ENCODE measurements at places on chromosomes 7 and 10. TPM values are rescaled to one million over a fixed set of nuclear protein-coding genes. Genes with fewer than 3 reads are reported as not detected.

Gene KNDC1
- polyA plus RNA-seq: 4.9 TPM

DNA sequence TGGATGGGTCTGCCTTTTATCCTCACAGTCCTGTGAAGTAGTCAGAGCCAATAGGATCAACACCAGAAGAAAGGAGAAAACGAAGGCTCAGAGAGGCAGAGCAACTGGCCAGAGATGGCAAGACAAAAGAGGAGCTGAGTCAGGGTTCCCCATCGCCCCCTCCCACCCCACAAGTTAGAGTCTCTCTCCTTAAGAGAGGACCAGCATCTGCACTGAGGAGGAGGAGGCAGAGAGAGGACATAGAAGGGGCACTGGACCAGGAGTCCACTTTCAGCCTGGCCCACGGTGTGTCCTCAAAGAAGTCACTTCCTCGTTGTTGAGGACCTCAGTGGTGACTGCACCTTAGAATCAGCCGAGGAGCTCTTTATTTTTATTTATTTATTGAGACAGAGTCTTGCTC lies 11.6 kb downstream of the SPOCK2 start:
- DNase-seq: no peak

DNA sequence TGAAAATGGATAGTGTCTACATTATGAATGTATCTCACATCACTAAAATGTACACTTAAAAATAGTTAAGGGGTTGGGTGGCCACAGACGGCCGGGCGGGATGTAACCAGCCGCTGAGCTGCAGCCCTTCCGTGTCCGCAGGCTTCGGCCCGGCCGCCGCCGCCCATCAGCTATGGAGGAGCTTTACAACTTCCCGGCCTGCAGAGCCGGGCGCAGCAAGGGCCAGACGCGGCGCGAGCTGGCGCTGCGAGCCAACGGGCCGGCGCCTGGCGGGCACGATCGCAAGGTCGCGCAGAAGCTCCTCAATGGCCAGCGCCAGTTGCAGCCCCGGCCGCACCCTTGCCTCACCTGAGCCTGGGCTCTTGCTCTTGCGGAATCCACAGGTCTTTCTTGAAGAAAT lies 69.1 kb downstream of the KMT2C start:
- DNase-seq: peak; percentile 10

- DNase-seq: no peak
Measured at GRCh38 chr7:69610374-69611084, 12.3 kb downstream of the AUTS2 start.

- peak; percentile 91 for DNase-seq
Measured at GRCh38 chr10:60816628-60817397, 38.5 kb downstream of the CDK1 start.

All from renal cortex interstitium (tissue), 15 donors.